Activated naive CD8-positive, alpha-beta T cell treated with anti-CD3 and anti-CD28 coated beads, Interleukin-2, amount 50 U/mL, for 24 hours (primary cell): ENCODE measurements at places on chromosomes 7 and 10.

DNA sequence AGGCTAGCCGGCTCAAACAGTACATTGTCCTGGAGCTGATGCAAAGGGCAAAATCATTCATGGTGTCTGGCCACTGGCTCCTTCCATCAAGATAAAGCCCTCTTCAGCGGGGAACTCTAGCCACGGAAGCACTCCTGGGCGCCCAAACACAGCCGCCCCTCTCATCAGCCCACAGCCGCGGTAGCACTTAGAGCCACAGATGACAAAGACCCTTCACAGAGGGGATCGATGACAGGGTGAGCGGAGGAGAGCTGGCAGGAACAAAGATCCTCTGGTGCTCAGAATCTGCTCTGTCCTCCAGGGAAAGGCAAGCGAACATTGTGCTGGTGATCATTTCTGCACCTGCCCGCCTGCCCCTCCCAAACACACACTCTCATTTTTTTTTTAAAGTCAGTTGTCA lies 222.2 kb upstream of the NRP1 start:
- no peak for DNase-seq

DNA sequence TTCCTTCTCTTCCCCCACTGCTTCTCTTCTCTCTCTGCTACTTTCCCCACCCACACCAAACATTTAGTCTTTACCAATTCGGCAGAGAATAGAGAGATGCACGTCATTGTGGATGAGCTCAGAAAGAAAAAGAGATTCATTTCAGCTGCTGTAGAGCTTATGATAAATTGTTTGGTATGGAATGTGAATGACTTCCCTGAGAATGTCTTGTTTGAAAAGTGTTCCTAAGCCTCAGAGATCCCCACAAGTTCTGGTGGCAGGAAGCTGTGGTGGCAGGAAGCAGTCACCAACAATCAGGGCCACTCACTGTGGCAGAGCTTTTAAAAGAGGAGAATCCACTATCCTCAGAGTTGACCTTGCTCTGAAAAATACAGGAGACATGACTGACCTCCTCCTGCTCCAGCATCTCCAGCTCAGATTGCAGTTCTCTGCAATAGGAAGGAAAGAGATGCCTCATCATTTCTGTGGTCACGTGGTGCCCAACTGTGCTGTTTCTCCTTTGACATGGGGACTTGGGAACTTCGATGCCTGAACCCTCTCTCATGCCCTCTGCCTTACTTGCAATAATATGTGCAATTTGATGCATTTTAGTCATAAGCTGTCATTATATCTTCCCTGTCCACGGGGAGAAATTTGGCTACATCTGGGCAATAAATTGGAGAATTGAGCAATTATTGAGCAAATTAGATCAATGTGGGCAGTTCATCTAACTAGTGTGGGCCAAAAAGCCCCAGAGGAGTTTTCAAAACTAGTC lies 76.5 kb downstream of the BMPER start:
- DNase-seq, result no peak

GRCh38 chr7:48296966-48297365 lies 125.7 kb downstream of the ABCA13 start:
- no peak for DNase-seq

DNA sequence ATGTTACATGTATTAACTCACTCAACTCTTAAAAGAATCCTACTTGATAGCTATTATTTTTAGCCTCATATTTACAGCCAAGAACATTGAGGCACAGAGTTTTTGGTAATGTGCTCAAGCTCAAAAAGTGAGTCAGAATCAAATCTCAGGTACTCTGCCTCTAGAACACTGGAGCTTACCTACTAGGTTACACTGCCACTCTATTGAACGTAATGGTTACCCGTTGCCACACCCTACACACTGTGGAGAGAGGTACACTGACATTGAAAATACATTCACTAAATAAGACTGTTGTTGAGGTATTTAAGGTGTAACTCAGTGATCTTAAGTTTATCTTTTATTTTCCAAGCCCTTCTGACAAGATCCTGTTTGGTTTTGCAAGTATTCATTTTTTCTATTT lies 17.9 kb downstream of the SLC26A3 start:
- no peak for DNase-seq

DNA sequence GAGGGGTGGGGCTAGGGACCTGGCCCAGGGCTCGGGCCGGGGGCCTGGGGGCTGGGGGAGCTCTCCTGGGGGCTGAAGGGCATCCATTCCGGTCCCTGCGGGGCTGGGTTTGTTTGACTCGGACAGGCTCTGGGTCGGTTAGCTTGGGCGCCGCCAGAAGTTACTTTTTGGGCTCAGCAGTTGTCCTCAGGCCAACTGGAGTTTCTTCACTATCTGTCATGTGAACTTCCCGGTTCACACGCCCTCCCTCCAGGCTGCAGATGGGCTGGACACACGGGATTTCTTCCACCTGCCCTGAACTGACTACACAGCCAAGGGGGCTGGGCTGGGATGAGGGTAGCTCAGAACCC lies 3.8 kb downstream of the SLC4A2 start:
- no peak for DNase-seq

DNA sequence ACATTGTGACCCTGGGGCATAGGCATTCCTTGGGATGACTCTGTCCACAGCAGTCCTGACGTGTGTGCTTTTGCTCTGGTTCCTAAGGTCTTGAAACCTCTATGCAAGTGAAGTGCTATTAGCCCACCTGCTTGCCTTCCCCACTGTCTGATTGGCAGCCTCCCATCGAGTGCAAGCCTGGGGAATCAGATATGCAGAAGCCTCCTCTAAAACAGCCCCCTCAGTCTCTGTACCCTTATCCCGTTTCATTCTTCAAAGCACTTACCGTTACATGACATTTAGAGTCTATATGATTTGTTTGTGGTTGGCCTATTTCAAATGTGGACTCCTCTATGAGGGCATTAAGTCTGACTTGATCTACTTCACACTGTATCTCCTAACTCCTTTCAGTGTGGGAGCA lies 4.3 kb downstream of the KIAA1217 start:
- DNase-seq, result no peak
